ENCODE measurements at places on chromosomes 6 and 20.

DNA sequence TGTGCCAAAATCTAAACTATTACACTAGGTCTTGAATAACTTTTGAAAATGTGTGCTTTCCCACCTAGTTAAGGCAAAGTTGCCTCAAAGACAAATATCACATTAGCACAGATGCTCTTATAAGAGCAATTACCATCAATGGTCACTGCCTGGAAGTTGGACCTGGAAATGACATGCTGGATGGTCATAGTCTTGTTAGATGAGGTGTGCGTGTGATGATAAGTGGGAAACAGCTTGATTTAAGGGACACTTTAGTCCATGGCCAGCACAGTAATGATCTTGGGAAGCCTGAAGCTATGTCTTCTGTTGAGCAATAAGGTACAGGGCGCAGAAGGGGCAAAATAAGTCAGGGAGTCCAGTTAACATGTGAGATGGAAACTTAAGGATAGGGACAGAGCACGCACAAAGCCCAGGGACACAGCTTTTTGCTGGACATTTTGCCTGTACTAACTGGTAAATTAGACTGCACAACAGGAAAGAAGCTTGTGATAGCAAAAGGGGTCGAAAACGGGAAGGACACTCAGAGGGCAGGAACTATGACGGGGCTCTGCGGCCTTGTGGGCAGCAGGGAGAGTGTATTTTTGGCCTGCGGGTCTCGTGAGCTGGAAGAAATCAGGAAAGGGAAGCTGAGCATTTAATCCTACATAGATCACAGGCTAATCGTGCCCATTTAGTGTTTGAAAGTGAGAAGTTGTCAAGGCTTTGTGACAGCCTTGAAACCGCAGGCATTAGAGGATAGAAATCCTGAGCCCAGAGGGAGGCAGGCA, 66.7 kb upstream of the BMP2 start:
- peak; percentile 42 for DNase-seq

GRCh38 chr6:17419189-17419575, 25.8 kb downstream of the CAP2 start:
- no peak for DNase-seq

DNA sequence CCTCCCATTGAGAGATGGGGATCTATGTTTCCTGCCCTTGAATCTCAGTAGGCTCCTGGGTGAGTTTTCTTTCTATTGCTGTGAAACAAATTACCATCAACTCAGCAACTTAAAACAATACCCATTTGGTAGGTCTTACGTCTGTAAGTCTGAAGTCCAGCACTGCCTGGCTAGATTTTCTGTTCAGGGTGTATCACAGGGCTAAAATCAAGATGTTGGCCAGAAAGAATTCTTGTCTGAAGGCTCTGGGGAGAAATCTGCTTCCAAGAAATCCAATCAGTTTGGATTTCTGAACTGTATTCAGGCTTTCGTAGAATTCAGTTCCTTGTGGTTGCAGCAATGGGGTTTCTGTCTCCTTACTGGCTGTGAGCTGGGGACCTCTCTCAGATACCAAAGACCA, 99.6 kb upstream of the SLC24A3 start:
- DNase-seq, result no peak

DNA sequence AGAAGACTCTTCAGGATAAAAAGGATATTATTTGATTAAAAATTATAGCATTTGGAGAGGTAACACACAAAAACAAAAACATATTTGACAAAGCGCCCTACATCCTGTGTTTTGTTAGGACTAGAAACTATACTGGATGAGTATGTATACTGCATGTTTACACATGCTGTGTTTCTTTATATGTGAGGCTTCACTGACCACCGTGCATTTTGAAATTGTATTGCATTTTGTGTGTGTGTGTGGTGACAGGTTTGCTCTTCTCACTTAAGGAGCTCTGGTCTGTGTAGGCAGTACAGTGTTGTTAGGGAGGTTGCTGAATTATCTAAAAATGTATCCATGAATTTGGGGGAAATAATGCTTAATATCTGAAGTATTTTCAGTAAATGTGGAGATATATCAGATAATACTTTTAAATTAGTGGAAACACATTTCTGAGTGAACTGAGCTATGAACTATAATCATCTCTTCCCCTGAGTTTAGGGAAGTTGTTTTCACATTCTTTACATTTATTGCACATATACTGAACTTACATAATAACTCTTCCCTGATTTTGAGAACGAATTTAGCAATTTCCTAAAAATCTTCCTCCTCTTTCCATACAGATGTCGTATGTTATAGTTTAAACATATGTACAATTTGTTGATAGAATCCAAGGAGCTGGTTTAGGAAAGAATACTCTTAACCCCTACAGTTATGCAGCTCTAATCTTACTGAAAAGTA, 43.3 kb downstream of the TMEM170B start:
- DNase-seq, result no peak

DNA sequence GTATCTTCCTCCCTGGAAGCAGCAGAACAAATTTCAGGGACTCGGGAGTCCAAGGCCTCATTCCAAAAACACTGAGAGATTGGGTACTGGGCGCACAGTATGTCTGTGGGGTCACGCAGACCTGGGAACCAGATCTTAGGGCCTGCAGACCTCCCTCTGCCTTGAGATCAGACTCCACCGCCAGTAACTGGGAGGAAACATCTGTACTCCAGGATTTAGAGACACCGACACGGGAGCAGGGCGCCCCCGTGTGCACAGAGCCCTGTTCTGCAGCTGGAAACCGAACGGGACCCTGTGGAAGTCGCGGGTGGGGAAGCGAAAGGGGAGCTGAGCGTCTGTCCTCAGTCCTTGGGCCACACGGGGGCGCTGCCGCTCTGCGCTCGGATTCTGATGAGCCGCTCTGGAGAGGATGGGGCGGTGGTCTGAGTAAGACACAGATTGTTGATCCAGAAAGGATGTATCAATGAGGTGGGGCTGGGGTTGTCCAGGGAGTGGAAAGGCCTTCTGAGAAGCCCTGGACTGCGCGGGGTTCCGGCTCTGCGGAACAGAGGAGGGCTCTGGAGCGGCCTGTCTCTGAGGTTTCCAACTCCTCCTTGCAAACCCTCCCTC, 35.7 kb upstream of the HLA-E start:
- peak; percentile 95 for DNase-seq

GRCh38 chr6:87522686-87523085, 49.9 kb downstream of the SLC35A1 start:
- no peak for DNase-seq

DNA sequence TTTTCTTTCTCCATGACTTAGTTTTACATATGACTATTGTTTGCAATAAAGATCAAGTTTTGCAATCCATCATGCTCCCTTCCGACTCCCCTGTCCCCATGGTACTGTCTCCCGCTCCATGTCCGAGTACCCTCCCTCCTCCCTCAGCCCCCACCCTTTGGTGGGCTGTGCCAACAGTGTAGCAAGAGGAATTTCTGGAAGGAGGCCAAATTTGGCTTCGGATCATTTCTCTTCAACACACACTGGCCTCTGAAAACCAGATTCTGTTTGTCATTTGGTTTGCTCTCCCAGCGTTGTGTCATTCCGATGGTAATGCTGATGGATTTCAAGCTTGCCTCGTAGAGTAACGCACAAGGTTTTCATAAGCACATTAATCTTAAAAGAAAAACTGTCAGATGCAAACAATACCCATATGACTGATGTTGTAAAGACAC, 22.9 kb upstream of the PAX1 start:
- DNase-seq, result peak; percentile 94

DNA sequence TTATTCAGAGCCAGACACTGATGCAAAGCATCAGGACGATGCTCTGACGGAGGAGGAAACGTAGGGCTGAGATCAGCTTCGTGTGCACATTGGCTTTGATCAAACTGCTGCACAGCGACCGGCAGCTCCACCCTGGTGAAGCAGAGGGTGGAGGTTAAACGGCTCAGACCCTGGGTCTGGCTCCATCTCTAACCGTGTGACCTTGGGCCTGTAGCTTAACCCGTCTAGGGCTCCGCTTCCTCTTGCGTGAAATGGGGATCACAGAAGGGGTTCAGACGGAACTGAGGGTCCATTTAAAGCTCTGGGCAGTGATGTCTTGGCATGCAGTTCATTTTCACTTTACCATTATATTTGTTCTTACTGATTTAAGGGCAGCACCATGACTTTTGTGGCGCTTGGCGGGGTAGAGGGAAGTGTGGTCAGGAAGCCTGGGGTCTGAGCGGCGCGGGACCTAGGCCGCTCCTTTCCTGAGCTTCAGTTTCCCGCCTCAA, 644 bp downstream of the RBL1 start:
- DNase-seq, result peak; percentile 73

DNA sequence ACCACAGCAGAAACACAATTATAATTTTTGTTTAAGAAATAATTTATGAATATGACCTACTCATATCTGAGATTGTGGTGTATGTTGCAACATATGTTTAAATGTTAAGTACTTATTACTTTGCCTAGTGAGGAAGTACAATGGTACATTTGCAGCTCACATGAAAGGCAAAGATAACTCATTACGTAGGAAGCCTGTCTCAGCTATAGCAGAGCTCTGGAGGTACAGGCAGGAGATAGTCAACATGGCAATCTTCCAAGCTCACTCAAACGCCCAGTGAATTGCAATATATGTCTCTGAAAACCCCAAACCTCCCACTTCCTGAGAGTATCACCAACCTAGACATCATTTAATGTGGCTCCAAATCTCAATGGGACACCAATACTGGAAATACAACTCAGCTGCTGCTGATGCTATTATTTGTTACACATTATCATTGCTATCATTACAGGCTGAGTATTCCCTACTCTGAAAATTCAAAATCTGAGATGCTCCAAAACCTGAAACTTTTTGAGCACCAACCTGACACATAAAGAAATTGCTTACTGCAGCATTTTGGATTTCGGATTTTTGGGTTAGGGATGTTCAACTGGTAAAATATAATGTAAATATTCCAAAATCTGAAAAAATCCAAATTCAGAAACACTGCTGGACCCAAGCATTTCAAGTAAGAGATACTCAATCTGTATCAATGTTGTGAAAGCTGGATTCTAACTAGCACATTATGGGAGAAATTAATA, 25.1 kb upstream of the GSTA4 start:
- DNase-seq, result no peak

DNA sequence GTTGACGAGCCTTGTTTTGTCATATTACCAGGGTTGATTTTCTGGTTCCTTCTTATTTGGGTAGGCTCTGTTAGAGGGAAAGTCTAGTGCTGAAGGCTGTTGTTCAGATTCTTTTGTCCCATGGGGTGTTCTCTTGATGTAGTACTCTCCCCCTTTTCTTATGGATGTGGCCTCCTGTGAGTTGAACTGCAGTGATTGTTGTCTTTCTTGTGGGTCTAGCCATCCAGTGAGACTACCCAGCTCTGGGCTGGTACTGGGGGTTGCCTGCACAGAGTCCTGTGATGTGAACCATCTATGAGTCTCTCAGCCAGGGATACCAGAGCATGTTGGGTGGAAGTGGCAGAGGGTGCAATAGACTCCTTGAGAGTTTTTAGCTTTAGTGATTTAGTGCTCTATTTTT, 680.6 kb downstream of the RFPL4B start:
- DNase-seq, result no peak

- no peak for DNase-seq
Observed at GRCh38 chr6:13373488-13373886, 45.1 kb upstream of the TBC1D7 start.

GRCh38 chr6:163965426-163966348, 551.2 kb downstream of the QKI start:
- DNase-seq, result no peak

- DNase-seq, result no peak
Observed at GRCh38 chr6:16729744-16730143, 31.5 kb downstream of the ATXN1 start.

- DNase-seq, result no peak
Observed at GRCh38 chr6:53311586-53311935, 37.2 kb downstream of the ELOVL5 start.

- DNase-seq, result no peak
Observed at GRCh38 chr6:77340331-77340730, 123.0 kb downstream of the HTR1B start.

- peak; percentile 53 for DNase-seq
Observed at GRCh38 chr6:34393191-34393965, 909 bp upstream of the NUDT3 start.

GRCh38 chr6:117165911-117166499, 99.4 kb upstream of the VGLL2 start:
- no peak for DNase-seq

- no peak for DNase-seq
Observed at GRCh38 chr6:5181510-5182317, 79.0 kb downstream of the LYRM4 start.

- no peak for DNase-seq
Observed at GRCh38 chr20:54205450-54205849, 2.4 kb upstream of the PFDN4 start.

- DNase-seq, result no peak
Observed at GRCh38 chr6:133339543-133340384, 98.6 kb downstream of the EYA4 start.
